ENCODE measurements at places on chromosomes 7 and 10.

DNA sequence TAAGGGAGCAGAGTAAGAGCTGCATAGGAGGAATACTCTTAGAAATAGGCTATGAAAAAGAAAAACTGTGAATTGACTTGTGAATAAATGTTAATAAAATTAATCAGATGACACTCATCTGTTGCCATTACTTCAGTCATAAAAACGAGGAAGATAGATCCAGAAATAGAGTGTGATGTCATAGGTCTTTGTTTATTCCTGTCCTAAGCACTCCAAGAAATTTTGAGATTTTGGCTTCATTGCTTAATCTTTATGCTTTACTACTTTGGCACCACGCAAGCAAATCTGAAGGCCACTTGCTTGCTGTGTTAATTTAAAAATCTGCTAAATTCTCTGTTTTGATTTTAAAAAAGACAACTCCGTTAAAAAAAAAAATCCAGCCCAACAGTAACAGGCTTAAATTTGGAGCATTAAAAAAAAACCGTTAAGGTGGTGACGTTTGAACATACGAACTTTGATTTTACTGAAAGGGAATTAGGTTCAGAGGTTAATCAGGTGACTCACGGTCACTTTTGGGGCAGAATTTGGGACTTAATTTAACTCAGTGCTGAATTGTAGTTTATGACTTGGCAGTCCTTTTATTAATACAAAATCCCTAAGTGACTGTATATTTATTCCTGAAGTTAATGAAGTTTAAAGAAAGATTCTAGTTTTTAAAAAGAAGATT lies 3.4 kb downstream of the IFRD1 start:
- no peak for DNase-seq

- no peak for DNase-seq
These were observed 18.1 kb downstream of the POLR1F start for GRCh38 chr7:19690736-19691135.

- DNase-seq: no peak
These were observed 335.3 kb downstream of the GFRA1 start for GRCh38 chr10:115937768-115938056.

- DNase-seq: no peak
These were observed 339.0 kb downstream of the RNLS start for GRCh38 chr10:88243836-88244730.

GRCh38 chr10:9877978-9878377 lies 1139.7 kb upstream of the CELF2 start:
- DNase-seq: no peak

- DNase-seq: no peak
These were observed 9.4 kb upstream of the ANKRD22 start for GRCh38 chr10:88861036-88861435.

GRCh38 chr10:28769091-28769604 lies 91.8 kb downstream of the BAMBI start:
- no peak for DNase-seq

Measured in stimulated activated CD8-positive, alpha-beta memory T cell treated with anti-CD3 and anti-CD28 coated beads, Interleukin-12 subunit alpha, Interleukin-12 subunit beta, amount 100 ng/mL, for 1 hour (primary cell).